ENCODE measurements at places on chromosomes 3 and 15.

- no peak for DNase-seq
These were observed 54.8 kb upstream of the CGNL1 start for GRCh38 chr15:57321485-57321884.

GRCh38 chr15:92645731-92646130 lies 9.8 kb downstream of the FAM174B start:
- DNase-seq: no peak

GRCh38 chr15:60784483-60785254 lies 305.7 kb upstream of the ICE2 start:
- DNase-seq: no peak

DNA sequence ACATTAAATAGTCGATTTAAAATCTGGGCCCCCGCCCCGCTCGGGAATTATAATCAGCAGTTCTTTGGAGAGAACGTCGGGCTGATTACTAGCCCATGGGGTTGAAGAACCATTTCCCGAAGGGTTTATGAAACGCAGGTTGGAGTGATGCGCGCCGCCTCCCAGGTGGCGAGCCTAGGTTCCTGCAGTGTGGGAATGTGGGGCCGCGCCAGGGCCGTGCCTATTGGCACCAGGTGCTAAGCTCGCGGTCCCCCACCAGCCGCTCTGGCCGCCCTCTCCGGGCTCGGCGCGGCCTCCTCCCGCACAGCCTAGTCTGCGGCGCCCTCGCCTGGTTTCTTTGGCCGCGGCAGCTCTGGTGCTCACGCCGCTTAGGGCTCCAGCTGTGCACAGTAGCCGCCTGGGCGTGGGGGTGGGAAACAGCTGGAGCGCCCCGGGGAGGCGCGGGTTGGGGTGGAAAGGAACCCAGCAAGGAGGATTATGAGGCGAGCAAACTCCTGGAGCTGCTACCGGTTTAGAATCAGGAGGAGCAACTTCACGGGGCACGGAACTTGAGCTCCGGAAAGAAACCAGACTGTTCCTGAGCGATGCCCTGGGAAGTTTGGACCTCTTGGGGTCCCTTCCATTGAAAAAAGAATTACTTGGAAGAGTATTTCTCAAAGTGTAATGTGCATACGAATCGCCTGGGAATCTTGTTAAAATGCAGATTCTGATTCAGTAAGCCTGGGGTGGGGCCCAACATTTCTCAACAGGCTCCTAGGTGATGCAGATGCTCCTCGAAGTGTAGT lies 5.6 kb upstream of the MECOM start:
- peak; percentile 51 for DNase-seq

DNA sequence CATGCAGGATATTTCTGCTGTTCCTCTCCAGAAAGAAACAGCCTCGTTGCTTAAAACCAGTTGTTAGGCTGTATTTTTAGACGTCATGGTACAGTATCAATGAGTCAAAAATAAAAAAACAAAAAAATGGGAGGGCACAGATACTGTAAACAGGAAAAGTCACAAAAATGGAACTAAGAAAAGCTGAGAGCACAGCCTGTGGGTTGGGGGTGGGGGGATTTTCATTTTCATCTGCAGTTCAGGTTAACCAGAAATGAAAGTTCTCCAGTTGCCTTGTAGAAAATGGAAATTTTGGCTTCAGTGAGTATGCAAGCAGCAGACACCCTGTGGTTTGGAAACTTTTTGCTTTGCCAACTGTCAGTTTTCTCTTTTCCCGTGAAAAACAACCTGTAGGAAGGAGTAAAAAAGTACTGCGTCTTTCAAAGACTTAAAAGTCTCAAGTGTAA lies 59.0 kb downstream of the FRMD4B start:
- peak; percentile 47 for DNase-seq

- DNase-seq: no peak
These were observed 80.4 kb upstream of the LRIG1 start for GRCh38 chr3:66581256-66581655.

DNA sequence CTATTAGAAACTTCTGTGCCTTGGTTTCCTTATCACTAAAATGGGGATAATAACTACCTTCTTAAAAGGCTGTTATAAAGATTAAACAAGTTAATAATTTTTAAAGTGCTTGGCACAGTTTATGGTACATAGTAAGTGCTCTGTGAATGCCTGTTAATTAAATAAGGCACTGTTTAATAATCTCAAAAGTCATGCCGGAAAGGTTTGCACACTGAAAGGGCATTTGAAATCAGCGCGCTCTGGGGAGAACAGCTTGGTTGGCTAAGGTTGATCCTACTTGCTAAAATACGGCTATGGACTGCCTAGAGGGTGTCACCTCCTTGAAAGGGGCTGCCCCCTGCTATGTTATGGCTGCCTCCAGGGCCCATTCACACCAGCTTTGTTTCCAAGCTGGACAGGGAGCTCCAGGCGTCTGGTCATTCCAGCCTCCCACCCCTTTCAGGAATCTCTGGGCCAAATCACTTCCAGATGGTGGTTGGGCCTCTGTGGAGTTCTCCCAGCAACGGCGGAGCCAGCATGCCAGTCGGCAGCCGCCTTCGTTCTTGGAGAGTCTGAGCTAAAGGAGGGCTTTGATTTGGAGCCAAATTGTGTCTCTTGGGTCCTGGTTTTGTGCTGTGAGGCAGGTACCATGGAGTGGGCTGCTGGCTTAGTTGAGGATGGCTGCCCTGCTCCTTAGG lies 5.9 kb downstream of the FLNB start:
- DNase-seq: no peak

DNA sequence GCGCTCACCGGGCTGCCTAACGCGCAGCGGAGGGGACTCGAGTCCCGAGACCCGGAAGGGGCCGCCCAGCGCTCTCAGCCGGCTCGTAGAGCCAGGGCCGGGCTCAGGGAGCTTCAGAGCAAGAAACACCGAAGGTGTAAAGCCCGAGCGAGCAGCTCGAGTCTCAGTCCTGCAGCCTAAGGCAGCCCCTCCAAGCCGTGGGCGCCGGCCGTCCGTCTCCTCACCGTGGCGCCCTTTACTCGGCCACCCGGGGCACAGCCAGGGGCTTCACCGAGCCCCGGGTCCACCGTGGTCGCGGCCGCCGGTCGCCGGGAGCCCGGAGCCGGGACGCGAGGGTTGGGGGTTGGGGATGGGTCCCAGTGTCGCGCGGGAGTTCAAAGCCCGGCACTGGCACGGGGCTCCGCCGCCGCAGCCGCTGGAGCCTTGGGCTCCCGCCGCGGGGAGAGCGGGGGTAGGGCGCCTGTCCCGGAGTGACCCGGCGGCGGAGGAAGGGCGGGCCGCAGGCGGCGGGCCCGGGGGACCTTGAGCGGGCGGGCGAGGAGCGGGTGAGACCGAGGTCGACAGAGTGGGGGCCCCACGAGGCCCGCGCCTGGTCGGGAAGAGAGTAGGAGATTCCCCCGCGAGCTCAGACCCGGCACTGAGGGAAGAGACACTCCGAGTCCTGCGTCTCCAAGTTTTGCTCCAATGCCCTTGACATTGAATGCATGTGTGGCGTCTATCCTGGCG lies 26.9 kb upstream of the THRB start:
- DNase-seq: no peak

- DNase-seq: no peak
These were observed 4.0 kb downstream of the RASSF1 start for GRCh38 chr3:50336452-50337174.

DNA sequence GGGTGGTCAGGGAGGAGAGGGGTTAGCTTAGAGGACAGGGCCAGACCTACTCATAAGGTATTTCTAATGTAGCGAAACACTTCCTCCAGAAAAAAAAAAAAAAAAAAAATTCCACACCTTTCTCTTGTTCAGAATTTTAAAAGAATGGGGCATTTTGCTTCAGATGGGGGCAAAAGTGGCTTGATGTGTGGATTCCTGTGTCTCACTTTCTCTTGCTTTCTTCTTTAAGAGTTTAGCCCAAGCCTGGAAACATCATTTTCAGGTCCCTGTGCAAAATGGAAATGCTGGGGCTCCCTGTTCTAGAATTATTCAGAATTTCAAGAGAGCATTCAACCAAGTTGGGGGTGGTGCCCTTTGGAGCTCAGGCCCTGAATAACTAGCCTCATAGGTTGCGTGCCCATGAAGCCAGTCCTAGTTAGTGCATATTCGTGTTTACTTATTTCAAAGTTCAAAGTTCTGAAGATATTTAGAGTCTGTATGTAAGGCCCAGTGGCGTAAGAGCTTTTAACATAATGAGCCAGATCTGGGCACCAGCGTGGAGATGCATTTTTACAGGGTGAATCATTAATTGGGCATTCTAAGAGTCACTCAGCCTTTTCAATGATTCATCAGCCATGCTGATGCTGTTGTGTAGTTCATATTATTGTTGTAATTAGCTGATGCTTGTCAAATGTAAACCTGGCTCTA lies 104.5 kb downstream of the RPLP1 start:
- no peak for DNase-seq

- no peak for DNase-seq
These were observed 68.7 kb downstream of the RUBCN start for GRCh38 chr3:197667968-197668367.

DNA sequence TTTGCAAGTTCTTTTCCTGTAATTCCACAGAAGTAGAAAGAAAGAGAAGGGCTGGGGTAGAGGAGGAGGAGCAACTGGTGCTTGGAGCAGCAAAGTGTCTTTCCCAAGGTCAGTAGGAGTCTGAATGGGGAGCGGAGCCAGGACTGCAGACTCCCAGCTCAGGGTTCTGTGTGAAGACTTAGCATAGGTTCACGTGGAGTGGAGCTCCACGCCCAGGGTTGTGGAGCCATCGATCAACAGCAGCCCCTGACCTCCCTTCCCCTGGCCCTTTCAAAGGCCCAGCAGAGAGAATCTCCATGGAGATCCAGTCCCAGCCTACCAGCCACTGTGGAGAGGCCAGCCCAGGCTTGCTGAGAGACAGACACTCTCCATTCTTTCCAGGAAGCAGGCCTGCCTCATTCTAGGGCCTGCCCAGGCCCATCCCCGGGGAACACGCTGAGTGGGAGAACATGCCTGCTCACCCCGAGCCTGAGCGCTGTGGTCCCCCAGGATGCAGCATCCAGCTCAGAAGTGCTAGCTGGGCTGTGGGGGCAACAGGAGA lies 62.1 kb downstream of the CORO2B start:
- no peak for DNase-seq

GRCh38 chr3:55541016-55541415 lies 53.9 kb upstream of the WNT5A start:
- DNase-seq: no peak

DNA sequence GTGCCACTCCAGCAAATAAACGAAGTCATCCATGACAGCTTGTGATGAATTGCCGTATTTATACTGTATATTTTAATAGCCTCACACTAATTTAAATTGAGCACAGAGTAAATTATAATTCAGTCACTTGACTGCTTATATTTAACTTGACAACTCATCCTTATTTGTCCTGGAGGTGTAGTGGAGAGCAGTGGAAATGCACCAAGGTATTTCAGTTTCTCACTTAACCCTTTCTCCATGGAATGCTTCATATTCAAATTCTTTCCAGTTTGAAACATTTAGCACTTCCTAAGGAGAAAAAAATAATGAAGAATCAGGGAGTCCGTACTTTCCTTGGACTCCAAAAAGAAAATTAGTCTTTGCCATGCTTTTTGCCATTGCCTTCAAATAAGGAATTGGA lies 99.0 kb downstream of the MAP2K5 start:
- no peak for DNase-seq

DNA sequence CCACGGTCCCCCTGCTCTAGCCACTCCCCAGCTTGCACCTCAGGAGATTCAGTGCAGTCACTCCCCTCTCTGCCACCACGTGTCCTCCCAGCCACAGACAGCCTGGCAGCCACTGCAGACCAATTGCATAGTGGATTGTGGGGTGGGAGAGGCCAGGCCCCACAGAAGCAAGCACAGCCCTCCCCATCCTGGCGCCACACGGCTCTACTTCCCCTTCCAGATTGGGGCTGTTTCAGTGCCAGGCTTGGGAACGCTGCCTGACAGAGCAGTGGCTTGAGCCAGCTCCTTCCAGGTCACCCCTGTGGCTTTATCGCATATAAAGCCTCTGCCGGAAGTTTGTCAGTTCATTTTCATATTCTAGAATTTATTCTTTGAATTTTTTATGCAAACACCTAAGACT lies 90.7 kb downstream of the TMEM266 start:
- no peak for DNase-seq

- no peak for DNase-seq
These were observed 20.5 kb downstream of the CCR9 start for GRCh38 chr3:45906681-45907407.

DNA sequence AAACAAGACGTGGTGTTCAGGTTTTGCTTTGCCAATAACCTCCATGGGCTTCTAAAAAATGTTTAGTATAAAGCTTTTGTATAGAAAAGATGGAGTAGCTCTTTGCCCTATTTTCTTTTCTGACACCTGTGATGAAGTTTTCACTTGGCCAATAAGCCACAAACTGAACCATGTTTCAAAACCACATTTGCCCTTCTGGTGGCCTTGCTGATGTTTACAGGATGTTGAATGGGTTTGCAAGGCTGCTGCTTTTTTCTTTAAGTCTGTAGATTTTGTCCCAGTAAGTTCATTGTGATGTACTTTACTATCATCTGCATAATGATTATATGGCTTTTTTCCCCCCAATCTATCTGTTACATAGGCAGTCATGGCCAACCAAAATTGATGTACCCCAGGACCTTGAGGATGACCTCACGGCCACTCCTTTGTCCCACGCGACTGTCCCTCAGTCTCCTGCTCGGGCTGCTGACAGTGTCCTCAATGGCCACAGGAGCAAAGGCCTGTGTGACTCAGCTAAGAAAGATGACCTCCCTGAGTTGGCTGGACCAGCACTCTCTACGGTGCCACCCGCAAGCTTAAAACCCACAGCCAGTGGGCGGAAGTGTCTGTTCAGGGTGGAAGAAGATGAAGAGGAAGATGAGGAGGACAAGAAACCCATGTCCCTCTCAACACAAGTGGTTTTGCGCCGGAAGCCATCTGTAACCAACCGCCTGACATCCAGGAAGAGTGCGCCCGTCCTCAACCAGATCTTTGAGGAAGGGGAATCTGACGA lies 60.8 kb downstream of the SNRK start:
- DNase-seq: no peak

DNA sequence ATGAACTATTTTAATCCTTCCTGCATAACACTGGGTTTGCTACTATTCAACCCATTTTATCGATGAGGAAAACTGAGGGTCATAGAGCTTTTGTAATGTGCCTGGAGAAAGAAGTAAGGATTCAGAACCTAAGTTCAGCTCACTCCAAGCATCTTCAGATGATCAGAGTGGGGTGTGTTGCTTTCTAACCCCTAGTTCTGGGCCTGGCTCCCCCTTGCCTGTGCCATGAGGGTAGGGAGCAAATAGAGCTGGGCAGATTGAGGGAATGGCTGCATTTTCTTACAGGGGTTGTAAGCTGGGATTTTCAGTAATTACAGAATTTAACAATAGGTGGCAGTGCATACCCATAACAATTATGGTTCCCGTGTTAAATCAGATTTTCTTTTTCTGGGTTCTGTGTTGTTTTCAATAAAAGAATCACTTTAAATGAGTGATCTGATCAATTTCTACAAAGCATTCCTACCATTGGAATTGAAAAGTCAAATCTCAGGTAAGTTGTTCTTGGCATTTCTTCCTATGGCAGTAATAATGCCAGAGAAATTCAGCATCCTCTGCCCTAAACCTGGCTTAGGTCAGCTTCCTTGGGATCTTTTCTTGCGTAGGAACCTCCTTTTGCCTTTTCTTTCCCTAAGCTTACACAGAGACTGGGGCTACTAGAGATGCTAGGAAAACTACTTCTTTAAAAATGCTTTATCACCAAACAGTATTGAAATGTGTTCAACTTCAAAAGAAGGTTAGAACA lies 103.8 kb upstream of the IL12A start:
- no peak for DNase-seq

- DNase-seq: no peak
These were observed 7.4 kb downstream of the A4GNT start for GRCh38 chr3:138124706-138125355.

GRCh38 chr15:92614791-92615785 lies 40.5 kb downstream of the FAM174B start:
- no peak for DNase-seq

- no peak for DNase-seq
These were observed 10.4 kb downstream of the CYP8B1 start for GRCh38 chr3:42865256-42865655.
